D721Med (cell line): ENCODE measurements at places on chromosomes 1 and 21.

- no peak for DNase-seq
Observed at GRCh38 chr1:168672278-168672677, 56.7 kb downstream of the DPT start.

DNA sequence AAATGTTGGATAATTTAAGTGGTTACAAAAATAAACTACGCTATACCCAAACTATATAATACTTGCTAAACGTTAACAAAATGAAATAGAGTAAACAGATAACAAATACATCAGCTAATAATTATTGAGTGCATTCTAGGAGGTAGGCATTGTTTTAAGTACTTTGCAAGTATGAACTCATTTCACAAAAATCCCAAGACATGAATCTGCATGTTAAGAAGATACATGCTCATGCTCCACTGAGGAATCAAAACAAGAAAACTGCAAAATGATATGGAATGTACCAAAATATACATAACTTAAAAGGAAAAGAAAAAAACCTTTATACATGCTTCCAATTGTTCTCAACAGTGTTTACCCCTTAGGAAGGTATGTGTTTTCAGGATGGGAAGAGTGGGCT lies 2.5 kb downstream of the FRRS1 start:
- DNase-seq = no peak

GRCh38 chr1:221462345-221462744 lies 279.5 kb downstream of the DUSP10 start:
- no peak for DNase-seq

DNA sequence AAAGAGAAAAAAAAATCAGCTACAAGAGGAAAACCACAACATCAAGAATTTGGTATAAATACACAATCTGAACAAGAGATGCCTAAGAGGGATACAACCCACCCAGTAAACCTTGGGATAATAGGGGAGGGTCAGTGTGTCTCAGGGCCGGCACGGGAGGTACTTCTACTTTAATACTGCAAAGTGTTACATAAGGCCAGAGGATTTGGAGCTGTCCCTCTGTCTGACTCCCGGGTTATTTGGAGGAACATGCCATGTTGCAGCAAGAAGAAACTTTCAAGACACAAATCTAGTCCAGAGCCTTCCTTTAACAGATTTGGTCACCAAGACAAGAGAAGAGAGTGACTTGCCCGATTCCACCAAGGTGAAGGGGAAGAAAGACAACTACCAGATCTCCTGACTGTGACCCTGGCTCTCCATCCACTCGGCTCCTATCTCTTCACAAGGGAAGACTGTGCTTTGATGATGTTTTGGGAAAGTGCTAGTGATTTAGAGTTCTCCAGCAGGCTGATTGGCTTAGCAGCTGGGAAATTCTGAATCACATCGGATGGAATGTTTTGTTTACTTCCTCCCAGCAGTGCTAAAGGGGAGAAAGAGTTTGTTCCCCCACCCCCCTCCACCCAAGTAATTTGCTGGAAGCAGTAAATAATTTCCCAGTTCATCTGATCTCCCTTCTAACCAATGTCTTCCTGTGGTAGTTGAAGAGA lies 29.3 kb downstream of the SGIP1 start:
- DNase-seq = no peak

DNA sequence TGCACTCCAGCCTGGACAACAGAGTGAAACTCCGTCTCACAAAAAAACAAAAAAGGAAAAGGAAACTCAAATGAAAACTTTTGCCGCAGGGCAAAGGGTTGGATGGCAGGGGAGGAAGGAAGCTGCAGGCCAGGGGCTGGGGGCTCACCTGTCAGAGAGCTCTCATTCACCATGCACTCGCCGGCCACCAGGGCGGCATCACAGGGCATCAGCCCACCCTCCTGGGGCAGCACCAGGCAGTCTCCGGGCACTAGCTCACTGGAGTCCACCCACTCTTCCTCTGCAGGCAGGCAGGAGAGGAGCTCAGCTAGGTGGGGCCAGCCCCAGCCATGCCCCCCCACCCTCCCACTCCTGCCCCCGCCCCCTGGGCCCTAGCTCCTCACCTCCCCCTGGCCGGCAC lies 11.9 kb downstream of the ATP13A2 start:
- no peak for DNase-seq
